ENCODE measurements at places on chromosomes 6 and 20.

- DNase-seq = no peak
These were observed 3.9 kb upstream of the TRIM39 start for GRCh38 chr6:30322527-30323501.

- no peak for DNase-seq
These were observed 746.0 kb upstream of the ADGRB3 start for GRCh38 chr6:67888886-67889681.

- no peak for DNase-seq
These were observed 154.7 kb upstream of the SGK1 start for GRCh38 chr6:134472661-134473060.

DNA sequence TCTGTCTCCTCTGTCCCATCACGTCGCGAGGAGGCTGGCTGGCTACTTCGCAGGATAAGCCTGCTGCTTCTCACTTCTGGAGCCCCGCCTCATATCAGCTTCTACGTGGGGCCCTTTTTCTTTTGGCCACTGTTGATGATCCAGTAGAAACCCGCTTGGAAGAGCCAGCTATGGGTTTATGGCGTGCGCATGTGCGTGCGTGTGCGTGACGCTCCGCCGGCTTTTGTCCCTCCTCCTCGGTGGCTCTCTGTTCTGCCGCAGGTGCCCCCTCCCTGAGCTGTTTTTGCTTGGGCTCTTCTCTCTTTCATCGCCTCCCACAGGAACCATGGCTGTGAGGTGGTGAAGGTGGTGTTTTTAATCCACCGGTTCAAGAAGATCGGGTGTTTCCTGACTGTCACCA, 26.5 kb downstream of the EFCAB8 start:
- DNase-seq = no peak

GRCh38 chr6:44132476-44132875, 5.1 kb downstream of the TMEM63B start:
- no peak for DNase-seq

DNA sequence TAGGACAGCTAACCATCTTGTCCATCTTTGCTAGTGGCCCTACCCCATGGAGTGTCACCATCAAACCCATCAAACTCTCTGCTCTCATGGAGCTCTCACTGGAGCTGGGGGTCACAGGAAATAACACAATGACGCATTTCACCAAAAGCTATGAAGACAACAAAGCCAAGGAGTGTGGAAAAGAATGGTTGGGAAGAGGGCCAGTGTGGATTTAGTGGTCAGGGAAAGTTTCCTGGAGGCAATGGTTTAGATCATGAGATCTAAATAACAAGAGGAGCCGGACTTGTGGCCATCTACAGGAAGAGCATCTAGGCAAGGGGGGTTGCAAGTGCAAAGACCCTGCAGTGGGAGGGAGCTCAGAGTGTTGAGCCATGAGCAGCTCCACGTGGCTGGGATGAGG, 189.5 kb downstream of the BMP7 start:
- no peak for DNase-seq

GRCh38 chr6:48419992-48420391, 309.0 kb upstream of the PTCHD4 start:
- DNase-seq = no peak

GRCh38 chr20:57249772-57250171, 16.7 kb downstream of the BMP7 start:
- DNase-seq = no peak

- no peak for DNase-seq
These were observed 9.3 kb upstream of the BAK1 start for GRCh38 chr6:33589392-33589730.

GRCh38 chr6:140012150-140012549, 637.7 kb upstream of the CITED2 start:
- no peak for DNase-seq

DNA sequence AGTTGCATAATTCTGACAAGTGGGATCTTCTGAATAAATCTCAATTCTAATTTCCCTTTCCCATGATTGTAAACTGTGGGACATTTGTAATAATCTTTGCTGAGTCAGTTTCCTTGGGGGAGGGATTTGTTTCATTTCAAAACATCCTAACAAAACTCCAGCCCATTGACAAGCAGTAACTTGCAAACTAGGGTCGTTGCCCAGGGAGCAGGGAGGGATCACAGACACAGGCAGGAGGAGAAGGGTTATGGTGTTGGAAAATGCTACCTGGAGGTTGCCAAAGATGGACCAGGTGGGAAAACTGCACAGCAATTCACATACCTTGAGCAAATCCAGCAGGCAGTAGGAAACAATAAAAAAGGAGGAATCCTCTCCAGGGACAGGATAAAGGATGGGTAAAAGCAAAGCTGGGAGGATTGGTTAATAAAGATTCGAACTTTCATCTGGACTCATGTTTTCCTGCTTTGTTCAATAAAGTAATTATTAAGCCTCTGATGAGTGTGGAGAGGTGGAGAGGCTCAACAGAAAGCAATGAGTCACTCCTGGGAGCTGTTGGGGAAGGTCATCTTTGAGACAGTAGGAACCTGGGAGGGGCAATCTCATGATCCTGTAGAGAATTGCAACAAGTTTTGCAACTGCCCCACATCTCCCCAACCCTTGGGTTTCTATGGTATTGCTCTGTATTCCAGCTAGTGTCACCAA, 87.3 kb upstream of the AKIRIN2 start:
- no peak for DNase-seq

- no peak for DNase-seq
These were observed 266.4 kb downstream of the TINAG start for GRCh38 chr6:54574671-54575070.

DNA sequence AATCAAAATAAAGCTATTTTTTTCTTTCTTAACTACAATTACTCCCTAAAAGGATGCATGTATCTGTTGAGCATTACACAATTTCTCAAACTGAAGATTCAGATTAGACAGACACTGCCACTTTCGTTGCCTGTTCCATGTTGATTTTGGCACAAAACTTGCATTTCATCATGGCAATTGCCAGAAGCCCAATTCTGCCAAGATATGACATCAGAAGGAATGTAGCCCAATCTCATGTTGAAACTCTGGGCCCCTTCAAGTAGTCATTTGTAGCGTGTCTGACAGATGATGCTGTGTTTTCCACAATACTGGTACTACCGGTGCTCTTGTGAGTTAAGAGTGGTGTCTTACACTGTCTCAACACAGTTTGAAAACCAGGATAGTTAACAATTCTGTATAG, 705.4 kb downstream of the PTPRT start:
- DNase-seq = no peak

- DNase-seq = no peak
These were observed 31.0 kb downstream of the PRDM13 start for GRCh38 chr6:99637629-99638028.

GRCh38 chr20:53995949-53996348, 74.4 kb downstream of the BCAS1 start:
- no peak for DNase-seq

- no peak for DNase-seq
These were observed 240.4 kb downstream of the MYLK4 start for GRCh38 chr6:2510316-2510715.

- peak; percentile 55 for DNase-seq
These were observed 4.5 kb upstream of the GPSM3 start for GRCh38 chr6:32196682-32197616.

- no peak for DNase-seq
These were observed 197.0 kb downstream of the CLIC5 start for GRCh38 chr6:45818655-45819054.

GRCh38 chr20:16020971-16021370, 552.3 kb downstream of the KIF16B start:
- no peak for DNase-seq

DNA sequence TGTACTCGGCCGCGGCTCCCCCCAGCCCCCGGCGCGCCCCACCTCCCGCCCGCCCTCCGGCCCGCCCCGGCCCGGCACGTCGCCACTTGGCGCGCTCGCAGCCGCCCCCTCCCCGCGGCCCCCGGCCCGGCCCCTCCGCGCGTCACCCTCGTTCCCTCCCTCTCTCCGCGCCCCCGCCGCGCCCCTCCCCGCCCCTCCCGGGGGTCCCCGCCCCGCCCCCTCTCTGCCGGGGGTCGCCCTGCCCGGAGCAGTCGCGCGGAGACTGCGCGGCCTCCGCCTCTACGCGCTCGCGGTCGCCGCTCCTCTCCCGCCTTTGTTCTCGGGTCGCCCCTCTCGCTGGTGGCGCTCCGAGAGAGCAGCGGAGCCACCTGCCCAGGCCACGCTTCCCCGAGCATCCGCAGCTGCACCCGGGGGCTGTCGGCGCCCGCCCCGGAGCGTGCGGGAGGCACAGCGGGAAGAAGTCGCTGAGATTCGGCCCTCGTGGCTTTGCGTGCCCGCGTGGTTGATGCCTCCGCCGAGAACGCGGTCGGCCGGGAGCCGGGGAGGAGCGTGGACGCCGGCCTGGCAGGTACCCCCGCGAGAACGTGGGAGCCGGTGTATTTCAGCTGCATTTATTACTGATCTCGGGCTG, at the start of gene PHF10:
Gene PHF10 (minus strand): TSS at position 7 of the 631 bp plus-strand sequence. CDS start 569 bp downstream, outside the sequence.
- DNase-seq = peak; percentile 85

- no peak for DNase-seq
These were observed 487.6 kb downstream of the PREX1 start for GRCh38 chr20:48339986-48340882.

- no peak for DNase-seq
These were observed 39.8 kb upstream of the CDH22 start for GRCh38 chr20:46347841-46348803.

GRCh38 chr6:151629791-151630190, 136.0 kb downstream of the CCDC170 start:
- no peak for DNase-seq

GRCh38 chr6:160238278-160238711, 20.3 kb downstream of the SLC22A2 start:
- DNase-seq = no peak

DNA sequence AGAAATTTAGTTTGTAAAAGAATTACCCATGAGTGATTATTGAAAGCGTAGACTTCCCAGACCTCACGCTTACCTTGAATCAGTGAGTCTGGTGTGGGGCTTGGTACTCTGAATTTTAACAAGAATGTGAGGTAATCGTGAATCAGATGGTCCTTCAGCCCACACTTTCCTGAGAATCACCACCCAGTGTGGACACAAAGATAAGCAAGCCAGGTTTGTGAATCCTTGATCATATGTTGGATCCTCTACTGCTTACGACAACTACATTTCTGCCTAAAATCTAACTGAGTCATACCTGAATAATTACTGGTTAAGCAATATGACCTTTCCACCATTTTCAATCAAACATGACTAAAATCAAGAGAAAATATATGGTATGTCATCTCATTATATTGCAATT, 589.3 kb downstream of the TFAP2A start:
- no peak for DNase-seq

DNA sequence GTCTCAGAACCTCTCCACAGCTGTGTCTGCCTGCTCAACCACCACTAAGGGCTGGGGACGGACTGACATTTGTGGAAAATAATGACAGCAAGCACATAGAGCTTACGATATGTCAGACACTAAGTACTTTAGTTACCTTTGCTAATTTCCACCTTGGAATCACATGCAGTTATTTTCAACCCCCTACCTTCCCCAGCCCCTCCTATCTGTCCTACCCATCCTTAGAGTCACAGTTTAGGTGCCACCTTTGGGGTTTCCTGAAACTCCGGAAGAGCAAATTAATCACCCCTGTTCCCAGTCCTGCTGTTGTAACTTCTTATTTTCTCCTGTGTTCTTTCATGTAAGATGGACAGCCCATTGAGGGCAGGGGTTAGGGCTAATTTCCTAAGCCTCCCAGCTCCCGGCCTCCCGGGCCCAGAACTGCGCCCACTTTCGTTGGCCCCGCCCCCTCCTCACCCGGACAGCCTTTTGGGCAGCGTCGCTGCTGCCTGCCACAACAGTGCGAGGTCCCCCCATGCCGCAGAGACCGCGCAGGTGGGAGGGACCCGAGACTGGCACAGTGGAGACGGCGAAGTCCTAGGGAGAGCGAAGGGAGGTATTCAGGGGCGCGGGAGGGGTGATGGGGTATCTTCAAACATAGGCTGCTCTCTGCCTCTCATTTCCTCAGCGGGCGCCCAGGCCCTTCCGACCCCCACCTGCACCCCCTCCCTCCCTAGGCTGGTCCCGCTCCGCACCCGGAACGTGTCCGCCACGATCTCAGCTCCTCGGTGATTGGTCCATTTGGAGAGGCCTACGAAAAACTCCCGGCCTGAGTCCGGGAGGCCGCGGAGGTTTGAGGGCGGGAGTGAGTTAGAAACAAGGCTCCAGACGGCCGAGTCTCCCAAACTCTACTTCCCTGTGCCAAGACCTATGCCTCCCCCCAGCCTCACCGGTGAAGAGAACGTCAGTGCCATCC, 1.1 kb downstream of the DDAH2 start:
- DNase-seq = no peak

DNA sequence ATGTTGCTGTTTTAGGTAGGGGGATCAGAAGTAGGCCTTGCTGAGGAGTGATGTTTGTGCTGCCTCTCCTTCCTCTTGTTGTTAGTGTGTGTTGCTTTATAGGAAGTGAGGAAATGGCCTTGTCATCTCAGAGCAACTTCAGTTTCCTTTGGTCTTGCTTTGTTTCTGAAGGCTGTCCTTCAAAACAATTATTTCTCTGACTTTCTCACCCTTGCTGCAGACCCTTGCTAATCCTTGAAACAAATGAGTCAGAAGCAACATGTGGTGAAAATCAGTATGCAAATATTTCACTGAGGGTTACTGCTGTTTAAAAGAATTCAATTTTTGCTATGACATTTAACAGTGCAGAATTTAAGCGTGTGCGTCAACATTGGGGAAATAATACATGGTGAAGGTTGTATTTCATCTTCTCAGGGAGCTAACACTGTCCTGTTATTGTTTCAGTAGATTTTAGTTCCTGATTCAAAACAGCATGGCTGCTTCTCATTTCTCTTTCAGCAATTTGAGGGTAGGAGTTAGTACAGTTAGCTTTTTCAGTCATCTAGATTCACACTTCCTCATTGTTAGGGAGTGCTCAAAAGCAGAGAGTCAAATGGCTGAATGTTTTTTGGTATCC, 13.8 kb downstream of the RNF144B start:
- DNase-seq = peak; percentile 46

GRCh38 chr6:90656325-90656724, 69.5 kb upstream of the MAP3K7 start:
- DNase-seq = no peak

GRCh38 chr6:73515204-73515655, 5.6 kb downstream of the EEF1A1 start:
- no peak for DNase-seq

Measured in GM10248 (cell line).